ENCODE measurements at places on chromosomes 4 and X. TPM values are rescaled to one million over a fixed set of nuclear protein-coding genes. Genes with fewer than 3 reads are reported as not detected.
A peak's percentile ranks its signal among the peaks of the same experiment; 100 is the strongest.

Gene TRPC5OS
- not detected for total RNA-seq

Gene TMEM154
- total RNA-seq = 1.5 TPM

Gene GABRG1
- total RNA-seq = 0.36 TPM

- no peak for DNase-seq
Measured at GRCh38 chr4:188942606-188943005, 803.4 kb downstream of the TRIML1 start.

GRCh38 chrX:10945498-10945897 lies 165.6 kb upstream of the HCCS start:
- DNase-seq = no peak

Gene MAPK10
- total RNA-seq = 2.5 TPM

DNA sequence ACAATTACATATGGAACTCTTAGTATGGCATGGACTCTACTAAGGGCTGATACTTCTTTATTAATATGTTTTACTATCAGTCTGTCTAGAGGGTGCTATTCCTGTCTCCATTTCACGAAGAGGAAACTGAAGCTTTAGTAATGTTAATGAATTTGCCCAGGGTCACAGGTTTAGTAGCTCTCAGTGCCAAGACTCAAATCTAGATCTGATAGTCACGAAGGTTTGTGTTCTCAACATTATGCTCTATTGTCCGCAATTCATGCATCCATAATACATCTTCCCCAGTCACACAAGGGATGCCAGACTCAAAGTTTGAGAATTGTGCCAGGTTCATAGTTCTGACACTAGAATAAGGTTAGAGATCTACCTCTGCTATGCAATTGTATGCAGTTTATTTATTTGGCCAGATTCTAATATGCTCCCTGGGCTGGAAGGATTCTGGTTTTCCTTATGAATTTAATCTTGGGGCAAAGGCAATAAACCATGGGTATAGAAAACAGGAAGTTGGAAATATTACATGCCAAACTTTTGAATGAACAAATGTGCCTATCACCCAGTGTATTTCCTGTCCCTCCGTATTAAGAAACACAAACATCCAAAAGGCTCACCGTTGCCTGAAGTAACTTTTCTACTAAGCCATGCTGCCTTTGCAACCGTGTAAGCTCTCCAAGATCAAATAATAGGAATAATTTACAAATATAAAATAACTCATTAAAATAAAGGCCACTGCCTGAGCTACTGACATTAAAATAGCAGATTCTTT lies 478.5 kb downstream of the INPP4B start:
- no peak for DNase-seq

DNA sequence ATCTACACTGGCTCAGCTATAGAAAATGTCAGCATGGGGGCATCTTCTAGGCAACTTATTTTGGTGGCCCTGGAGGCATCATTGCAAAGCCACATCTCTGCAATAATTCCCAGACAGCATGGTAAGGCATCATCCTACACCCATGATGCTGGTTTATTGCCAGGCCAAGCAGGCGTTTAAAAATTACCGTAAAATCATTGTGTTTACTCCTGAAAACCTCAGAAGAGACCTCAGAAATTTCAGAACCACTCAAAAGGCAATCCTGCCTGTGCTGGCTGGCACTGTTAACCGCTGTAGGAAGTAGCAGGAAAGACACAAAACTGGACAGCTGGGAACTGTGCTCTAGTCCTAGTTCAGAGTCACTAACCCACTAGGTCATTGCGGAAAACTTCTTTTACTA lies 63.2 kb downstream of the MID1 start:
- no peak for DNase-seq

Gene C4orf50
- 0.23 TPM for total RNA-seq

DNA sequence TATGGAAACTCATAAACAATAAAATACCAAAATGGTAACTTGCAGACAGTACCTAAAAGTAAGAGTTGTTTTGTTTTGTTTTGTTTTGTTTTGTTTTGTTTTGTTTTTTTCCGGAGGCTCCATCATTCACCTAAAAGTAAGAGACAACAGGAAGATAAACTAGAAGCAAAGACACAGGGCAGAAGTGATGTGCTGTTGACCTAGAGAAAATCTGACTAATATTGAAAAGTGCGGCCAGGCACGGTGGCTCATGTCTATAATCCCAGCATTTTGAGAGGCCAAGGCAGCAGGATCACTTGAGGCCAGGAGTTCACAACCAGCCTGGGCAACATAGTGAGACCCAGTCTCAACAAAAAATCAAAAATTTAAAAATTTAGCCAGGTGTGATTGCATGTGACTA lies 5.6 kb upstream of the CENPC start:
- DNase-seq = no peak

- DNase-seq = no peak
Measured at GRCh38 chr4:7519638-7520376, 85.1 kb upstream of the PSAPL1 start.

Gene MAGEA1
- total RNA-seq = not detected

- DNase-seq = peak; percentile 77
Measured at GRCh38 chr4:186021461-186022167, 47.3 kb upstream of the TLR3 start.

- DNase-seq = no peak
Measured at GRCh38 chr4:45350438-45350837, 624.1 kb upstream of the GNPDA2 start.

GRCh38 chr4:85431156-85431555 lies 43.8 kb upstream of the ARHGAP24 start:
- DNase-seq = no peak

DNA sequence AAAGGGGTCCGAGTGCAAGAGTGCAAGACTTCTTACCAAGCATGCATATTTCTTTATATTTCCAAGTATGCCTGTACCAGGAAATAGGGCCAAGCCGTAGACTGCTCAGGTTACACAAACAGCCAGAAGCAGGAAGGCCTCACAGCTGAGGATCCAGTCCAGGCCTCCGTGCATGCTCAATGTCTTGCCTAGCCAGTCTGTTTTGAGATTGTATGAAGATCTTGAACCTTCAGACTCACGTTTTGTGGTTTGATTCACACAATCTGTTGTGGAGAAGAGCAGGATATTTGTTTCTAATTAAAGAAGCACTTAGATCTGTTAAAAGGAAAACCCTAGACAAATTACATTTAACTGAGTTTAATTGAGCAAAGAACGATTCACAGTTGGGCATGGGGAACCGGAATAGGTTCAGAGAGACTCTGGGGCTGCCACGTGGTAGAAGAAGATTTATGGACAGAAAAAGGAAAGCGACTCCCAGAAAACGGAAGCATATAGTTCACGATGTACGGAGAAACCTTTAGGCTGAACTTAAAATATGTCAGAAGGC lies 1.2 kb downstream of the MGST2 start:
- no peak for DNase-seq

Gene F8A3
- total RNA-seq = 0.60 TPM

DNA sequence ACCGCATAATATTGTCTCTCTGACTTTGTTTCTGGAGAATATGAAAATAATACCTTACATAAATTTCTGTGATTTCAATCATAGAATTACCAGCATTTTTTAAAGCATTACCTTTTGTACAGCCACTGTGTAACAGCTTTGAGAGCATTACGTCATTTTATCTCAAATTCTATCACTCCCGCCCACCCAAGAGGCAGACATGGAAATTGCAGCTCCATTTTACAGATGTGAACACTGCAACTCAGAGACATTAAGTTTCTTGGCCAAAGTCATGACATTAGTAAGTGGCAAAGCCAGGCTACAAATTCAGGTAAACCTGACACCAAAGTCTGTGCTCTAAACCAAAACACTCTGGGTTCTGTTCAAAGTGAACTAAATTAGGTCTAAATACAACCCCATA lies 33.6 kb upstream of the KDR start:
- no peak for DNase-seq

Gene PJA1
- total RNA-seq = 34.9 TPM

Gene CT45A5
- not detected for total RNA-seq

Gene USP17L18
- not detected for total RNA-seq

GRCh38 chr4:176839656-176840055 lies 46.9 kb upstream of the VEGFC start:
- DNase-seq = no peak

GRCh38 chr4:128130621-128131020 lies 69.5 kb downstream of the LARP1B start:
- DNase-seq = no peak

Gene HSFX2
- total RNA-seq = not detected

GRCh38 chrX:30777575-30777974 lies 111.5 kb downstream of the TAB3 start:
- DNase-seq = no peak

Gene AFM
- total RNA-seq = not detected

GRCh38 chrX:8364369-8365141 lies 100.1 kb upstream of the VCX3B start:
- DNase-seq = peak; percentile 53

Gene KLHL13
- total RNA-seq = 10.0 TPM

GRCh38 chrX:104270212-104270611 lies 15.5 kb upstream of the ESX1 start:
- no peak for DNase-seq

Gene CSN1S1
- not detected for total RNA-seq

Gene SMIM31
- total RNA-seq = not detected

DNA sequence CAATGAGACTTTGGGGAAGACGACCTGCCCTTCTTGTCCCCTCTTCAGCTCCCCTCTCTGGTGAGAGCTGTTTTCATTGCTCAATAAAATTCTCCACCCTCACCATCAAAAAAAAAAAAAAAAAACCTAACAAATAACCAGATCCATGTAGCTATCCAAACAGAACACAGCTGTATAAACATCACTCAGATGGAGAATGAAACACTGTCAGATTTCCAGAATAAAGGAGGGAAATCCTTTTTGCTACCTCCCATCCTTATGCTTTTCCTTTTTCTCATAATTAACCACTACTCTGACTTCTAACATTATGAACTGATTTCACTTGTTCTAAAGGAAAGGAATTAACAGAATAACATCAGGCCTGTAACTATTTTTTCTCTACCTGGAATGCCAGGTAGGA lies 155.6 kb downstream of the PPP4R3C start:
- DNase-seq = no peak

- DNase-seq = no peak
Measured at GRCh38 chr4:139606579-139607501, 50.8 kb upstream of the SETD7 start.

Gene PCDH11X
- 7.4 TPM for total RNA-seq

- no peak for DNase-seq
Measured at GRCh38 chrX:137743414-137743813, 177.5 kb downstream of the ZIC3 start.

Measured in H1 (cell line).